Large intestine (tissue), 12 donors: ENCODE measurements at places on chromosomes 7 and 10.

- H3K4me3 ChIP-seq: no peak overlapping the region
- peak; percentile 64 for DNase-seq
- H3K27me3 ChIP-seq: no peaks in the 10 kb centered on the region
- no peaks in the 10 kb centered on the region for H3K36me3 ChIP-seq
- peaks cover 20% of the 10 kb centered on the region for H3K4me1 ChIP-seq
These were observed 181.4 kb upstream of the TNS3 start for GRCh38 chr7:47763063-47763974.

- peaks cover 35% of the 10 kb centered on the region for H3K4me1 ChIP-seq
- no peaks in the 10 kb centered on the region for H3K27me3 ChIP-seq
- no peaks in the 10 kb centered on the region for H3K36me3 ChIP-seq
- H3K4me3 ChIP-seq: no peak overlapping the region
These were observed 2.8 kb upstream of the DENND11 start for GRCh38 chr7:141704741-141705140.

DNA sequence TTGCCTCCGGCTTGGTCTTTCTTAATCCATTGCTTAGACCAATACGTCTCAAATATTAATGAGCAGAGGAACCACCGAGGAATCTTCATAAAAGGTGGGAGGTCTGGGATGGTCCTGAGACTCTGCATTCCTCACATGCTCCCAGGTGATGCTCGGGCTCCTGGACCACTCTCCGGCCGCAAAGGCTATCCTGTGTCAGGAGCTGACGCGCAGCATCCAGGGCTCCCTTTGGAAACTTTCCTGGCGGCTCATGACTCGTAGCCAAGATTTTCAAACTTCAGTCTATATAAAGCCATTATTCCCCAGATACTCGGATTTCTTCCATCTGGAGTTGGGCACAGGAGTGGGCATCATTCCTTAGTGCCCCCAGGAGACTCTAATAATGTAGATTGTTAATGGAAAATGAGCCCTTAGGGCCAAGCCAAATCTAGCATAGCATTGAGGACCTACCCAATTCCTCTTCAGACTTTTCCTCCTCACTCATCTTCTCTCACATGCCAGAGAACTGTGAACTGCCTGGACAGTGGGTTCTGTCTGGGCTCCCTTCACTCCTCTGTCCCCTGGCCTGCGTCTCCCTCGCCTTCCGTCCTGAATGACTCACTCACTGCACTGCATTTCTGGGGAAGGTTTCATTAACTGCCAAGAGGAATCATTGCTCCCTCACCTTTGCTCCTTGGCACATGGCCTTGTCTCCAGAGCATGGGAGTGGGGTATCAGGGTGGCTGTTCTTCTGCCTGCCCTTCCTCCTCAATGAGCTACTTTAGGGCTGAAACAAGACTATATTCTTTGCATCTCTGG, 89.3 kb downstream of the MKI67 start:
- DNase-seq: peak; percentile 65
- H3K36me3 ChIP-seq: no peaks in the 10 kb centered on the region
- H3K27ac ChIP-seq: peak overlapping the region; percentile 52
- peaks cover 8% of the 10 kb centered on the region for H3K4me1 ChIP-seq
- no peaks in the 10 kb centered on the region for H3K27me3 ChIP-seq

DNA sequence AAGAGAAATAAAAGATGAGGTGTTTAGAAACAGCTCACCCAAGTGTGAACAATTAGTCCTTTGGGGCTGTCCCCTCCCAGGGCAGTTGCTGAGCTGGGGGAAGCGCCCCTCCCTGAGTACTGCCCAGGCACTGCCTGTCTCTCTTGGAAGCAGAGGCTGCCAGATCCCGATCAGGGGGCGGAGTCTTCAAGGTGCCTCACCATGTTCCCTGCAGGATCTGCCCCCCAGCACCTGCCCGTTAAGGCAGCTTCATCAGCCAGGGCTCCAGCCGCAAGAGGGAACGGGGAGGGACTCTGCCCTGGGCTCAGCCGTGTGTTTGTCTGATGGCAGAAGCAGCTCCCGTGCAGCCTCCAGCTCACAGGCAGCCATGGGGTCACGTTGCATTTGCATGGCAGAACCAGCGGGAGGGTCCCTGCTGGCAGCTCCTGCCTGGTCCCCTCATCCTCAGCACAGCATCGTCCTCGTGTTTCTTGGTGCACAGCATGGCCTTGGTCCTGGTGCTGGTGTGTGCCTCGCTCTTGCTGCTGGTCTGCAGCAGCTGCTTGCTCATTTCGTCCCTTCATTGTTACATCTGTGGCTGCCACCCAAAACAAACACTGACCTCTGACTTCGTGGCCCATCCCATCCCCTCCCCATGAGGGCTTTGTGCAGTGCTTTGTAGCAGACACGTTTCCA, 10.7 kb upstream of the DPYSL4 start:
- no peak for DNase-seq
- H3K4me1 ChIP-seq: no peaks in the 10 kb centered on the region
- H3K36me3 ChIP-seq: no peaks in the 10 kb centered on the region
- no peak overlapping the region for H3K4me3 ChIP-seq

GRCh38 chr7:128206747-128207500, 34.2 kb upstream of the LEP start:
- H3K4me1 ChIP-seq: no peaks in the 10 kb centered on the region
- H3K4me3 ChIP-seq: no peak overlapping the region
- DNase-seq: no peak

GRCh38 chr10:58575491-58575890, 62.8 kb downstream of the BICC1 start:
- H3K4me3 ChIP-seq: no peak overlapping the region
- no peak overlapping the region for H3K27ac ChIP-seq
- no peaks in the 10 kb centered on the region for H3K36me3 ChIP-seq
- no peak for DNase-seq
- no peaks in the 10 kb centered on the region for H3K27me3 ChIP-seq
- no peaks in the 10 kb centered on the region for H3K4me1 ChIP-seq

DNA sequence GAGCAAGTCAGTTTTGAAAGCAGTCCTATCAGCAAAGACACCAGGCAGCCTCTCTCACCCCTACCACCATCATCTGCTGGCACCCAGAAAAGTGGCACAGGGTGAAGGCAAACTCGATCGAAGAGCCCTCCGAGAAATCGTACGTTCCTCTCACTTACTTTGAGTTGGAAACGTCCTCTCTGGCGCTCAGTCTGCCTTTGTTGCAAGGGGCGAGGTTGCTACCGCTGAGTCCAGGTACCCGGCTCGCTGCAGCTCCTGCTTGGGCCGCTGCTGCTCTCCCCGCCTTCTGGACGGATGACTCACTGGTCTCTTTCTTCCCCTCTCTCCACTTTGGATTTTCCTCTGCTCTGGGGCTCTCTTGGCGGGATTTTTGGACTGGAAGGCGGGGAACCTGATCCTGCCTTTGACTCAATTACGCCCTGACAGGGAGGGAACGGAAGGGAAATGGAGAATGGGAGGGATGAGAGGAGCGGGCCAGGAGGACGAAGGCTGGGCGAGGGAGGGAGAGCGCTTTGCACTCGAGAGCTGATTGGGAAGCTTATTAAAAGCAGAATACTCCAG, at the start of gene PTN:
PTN (minus strand) TSS at position 453 of the 561 bp plus-strand sequence. CDS start 88,760 bp downstream, outside the sequence.
- peak within 1 kb of the TSS; percentile 47 for H3K27ac ChIP-seq
- H3K4me1 ChIP-seq: no peaks in the 10 kb centered on the region
- peak; percentile 41 for DNase-seq
- H3K36me3 ChIP-seq: no peaks in the 10 kb centered on the region
- peaks cover 4% of the 10 kb centered on the region for H3K27me3 ChIP-seq

DNA sequence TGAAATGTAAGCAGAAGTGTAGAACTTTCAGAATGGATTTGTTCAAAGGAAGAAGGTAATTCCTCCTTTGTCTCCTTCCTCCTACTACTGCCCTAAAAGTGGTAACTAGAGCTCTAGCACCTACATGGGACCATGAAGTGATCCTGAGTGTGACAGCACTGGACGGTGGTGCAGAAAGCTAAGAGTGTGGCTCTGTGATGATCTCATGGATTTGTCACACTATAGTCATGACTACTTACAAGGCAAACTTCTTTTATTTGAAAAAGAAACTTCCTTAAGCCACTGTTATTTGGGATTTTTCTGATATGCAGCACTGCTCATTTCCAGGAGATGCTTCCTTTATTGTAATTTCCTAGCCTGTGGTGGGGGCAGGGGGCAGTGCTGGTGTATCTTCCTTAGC, 5.8 kb upstream of the FHIP2A start:
- no peak overlapping the region for H3K4me3 ChIP-seq
- H3K27me3 ChIP-seq: peaks cover 3% of the 10 kb centered on the region
- no peaks in the 10 kb centered on the region for H3K36me3 ChIP-seq
- no peaks in the 10 kb centered on the region for H3K4me1 ChIP-seq

GRCh38 chr10:114131094-114131493, 42.9 kb downstream of the CCDC186 start:
- H3K27ac ChIP-seq: no peak overlapping the region
- H3K36me3 ChIP-seq: peaks cover 65% of the 10 kb centered on the region
- DNase-seq: no peak
- H3K4me3 ChIP-seq: no peak overlapping the region

DNA sequence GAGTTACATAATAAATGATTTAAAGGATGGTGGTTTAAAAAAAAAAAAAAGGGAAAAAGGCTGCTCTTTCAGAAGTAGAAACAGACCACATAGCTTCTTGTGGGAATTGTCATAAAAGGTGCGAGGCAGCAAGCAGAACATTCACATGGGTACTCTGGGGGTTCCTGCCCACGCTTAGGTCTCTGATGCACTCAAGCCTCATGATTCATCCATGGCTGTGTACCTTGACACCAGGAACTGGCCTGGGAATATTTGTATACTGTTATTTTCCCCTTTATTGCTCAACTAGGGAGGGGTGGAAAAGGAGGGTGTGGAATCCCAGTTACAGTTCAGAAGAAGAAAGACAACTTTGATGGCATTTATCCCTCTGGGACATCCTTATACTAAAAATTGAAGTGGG, 4.0 kb downstream of the PON2 start:
- H3K4me3 ChIP-seq: no peak overlapping the region
- DNase-seq: peak; percentile 94
- peak overlapping the region; percentile 76 for H3K27ac ChIP-seq
- H3K27me3 ChIP-seq: no peaks in the 10 kb centered on the region
- H3K4me1 ChIP-seq: peaks cover 28% of the 10 kb centered on the region
- peaks cover 13% of the 10 kb centered on the region for H3K36me3 ChIP-seq

- no peaks in the 10 kb centered on the region for H3K36me3 ChIP-seq
- peak overlapping the region; percentile 31 for H3K27ac ChIP-seq
- no peak overlapping the region for H3K4me3 ChIP-seq
- no peak for DNase-seq
These were observed 13.1 kb upstream of the CPA1 start for GRCh38 chr7:130367088-130367755.

- no peak for DNase-seq
- no peaks in the 10 kb centered on the region for H3K36me3 ChIP-seq
- H3K27ac ChIP-seq: no peak overlapping the region
- no peak overlapping the region for H3K4me3 ChIP-seq
- H3K4me1 ChIP-seq: no peaks in the 10 kb centered on the region
- no peaks in the 10 kb centered on the region for H3K27me3 ChIP-seq
These were observed 319.8 kb downstream of the ADARB2 start for GRCh38 chr10:1417574-1417973.

GRCh38 chr7:139804571-139804970, 24.5 kb upstream of the TBXAS1 start:
- H3K4me1 ChIP-seq: no peaks in the 10 kb centered on the region
- H3K27ac ChIP-seq: no peak overlapping the region
- H3K4me3 ChIP-seq: no peak overlapping the region
- no peak for DNase-seq
- H3K36me3 ChIP-seq: no peaks in the 10 kb centered on the region

DNA sequence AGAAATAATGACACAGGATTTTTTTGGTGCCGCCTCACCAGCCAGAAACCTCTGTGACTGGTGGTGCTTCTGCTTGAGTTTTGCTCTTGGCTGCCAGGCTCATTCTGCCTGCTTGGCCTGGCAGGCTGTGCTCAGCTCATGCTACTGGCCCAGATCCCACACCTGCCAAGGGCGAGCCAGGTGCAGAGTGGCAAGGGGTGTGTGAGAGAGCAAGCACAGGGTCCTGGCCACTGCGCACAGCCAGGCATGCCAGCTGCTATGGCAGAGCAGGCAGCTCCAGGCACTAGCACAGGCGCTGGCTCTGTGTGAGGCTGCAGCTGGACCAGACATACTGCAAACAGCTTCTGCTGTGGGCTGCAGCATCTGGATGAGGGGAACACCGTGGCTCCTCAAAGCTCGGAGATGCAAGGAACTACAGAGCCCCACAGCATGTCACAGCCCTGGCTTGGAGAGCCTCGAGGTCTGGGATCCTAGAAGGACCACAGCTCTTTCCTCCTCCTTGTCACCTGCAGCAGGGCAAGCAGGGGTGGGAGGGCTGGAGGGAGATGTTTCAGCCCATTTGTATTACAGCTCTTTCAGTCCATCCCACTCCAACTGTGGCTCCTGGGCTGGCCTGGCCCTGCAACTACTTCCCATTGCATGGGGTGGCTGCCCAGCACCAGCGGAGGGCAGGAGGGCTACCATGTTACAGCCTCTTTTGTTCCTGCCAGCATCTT, 313.4 kb upstream of the SEMA3C start:
- no peaks in the 10 kb centered on the region for H3K36me3 ChIP-seq
- H3K27ac ChIP-seq: no peak overlapping the region
- no peak overlapping the region for H3K4me3 ChIP-seq
- H3K4me1 ChIP-seq: no peaks in the 10 kb centered on the region
- no peaks in the 10 kb centered on the region for H3K27me3 ChIP-seq
- DNase-seq: no peak

DNA sequence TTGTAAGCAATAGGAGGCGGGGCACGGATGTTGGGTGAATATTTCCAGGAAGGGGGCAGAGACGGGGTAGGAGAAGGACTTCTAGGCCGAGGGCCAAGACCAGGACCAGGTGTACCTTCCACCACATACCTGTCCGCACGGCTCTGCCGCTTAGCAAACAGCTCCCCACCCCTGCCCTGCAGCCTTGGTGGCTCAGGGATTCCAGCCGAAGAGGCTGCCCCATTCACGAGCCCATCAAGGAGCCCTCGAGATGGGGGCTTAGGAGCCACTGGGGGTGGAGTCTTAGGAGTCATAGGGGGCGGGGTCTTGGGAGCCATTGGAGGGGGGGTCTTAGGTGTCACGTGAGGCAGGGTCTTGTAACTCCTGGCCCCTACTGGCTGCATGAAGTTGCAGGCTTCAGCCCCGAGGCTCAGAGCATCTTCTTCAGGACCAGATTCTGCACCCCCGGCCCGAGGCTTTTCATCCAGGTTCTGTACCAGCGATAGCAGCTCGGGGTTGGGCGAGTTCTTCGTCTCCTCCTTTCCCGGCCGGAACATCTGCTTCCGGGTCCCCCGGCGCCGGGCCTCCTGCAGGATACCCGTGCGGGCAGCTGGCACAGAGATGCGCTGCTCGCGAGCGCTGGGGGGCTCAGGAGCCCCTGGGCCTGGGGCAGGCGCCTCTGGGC, 6.1 kb upstream of the MYOZ1 start:
- peaks cover 9% of the 10 kb centered on the region for H3K4me1 ChIP-seq
- H3K27ac ChIP-seq: no peak overlapping the region
- DNase-seq: peak; percentile 42
- no peaks in the 10 kb centered on the region for H3K36me3 ChIP-seq
- peak overlapping the region; percentile 75 for H3K4me3 ChIP-seq
- H3K27me3 ChIP-seq: no peaks in the 10 kb centered on the region
